Activated CD4-positive, CD25-positive, alpha-beta regulatory T cell treated with anti-CD3 and anti-CD28 coated beads, Interleukin-2, amount 50 U/mL, for 24 hours (primary cell): ENCODE measurements at places on chromosomes 13 and 19.

- ATAC-seq, result no peak
These were observed 157.1 kb upstream of the SPRY2 start for GRCh38 chr13:80497978-80498377.

DNA sequence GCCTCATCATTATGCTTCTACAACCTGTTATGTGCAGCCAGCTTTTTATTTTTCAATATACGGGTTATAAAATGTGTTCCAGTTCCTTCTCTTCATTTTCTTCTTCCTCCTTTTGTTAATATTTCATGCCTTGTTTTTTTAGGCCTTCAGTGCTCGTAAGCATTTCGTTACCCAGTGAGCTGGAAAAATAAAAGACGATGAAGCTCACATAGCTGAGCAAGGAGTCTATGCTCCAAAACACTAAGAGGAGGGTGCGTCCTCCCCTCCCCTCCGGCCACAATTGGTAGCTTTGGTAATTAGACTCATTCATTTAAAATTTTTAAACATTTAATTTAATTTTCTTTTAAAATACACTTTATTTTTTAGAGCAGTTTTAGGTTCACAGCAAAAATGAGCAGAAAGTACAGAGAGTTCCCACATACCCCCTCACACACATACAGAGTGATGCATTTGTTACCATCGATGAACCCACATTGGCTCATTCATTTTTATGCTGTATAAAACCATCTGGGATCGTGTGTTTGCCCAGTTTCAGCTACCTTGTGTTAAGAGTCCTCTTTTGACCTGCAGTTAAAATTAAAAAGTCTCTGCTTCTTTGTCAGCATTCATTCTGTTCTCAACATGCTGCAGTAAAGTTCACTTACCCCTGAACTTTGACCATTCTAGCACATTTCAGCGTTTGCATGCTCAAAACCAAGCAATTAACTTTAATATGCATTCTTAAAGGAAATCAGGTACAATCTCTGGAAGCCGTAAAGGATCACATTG lies 223.9 kb downstream of the LACC1 start:
- ATAC-seq, result no peak

GRCh38 chr13:24341439-24341838 lies 32.1 kb downstream of the C1QTNF9 start:
- ATAC-seq, result no peak

DNA sequence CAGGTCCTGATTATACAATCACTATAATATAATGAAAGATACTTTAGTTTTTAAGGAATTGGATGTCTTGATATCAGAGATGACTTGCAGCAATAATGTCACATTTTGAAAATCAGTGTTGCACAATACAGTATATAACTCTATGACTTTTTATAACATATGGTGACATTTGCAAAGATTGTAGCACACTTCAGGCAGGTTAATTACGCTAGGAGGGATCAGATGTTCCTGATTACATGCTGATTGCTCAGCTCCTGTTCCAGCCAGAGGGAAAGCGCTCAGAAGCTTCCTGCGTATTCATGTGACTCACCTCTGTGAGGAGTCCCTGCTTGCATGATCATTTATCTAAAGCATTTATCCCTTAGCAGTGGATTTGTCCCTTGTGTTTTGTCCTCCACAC lies 265.6 kb downstream of the GPC5 start:
- ATAC-seq, result no peak

- no peak for ATAC-seq
These were observed 19.9 kb upstream of the RFC3 start for GRCh38 chr13:33798023-33798422.

- no peak for ATAC-seq
These were observed 102.6 kb upstream of the RNF113B start for GRCh38 chr13:98279473-98280175.

DNA sequence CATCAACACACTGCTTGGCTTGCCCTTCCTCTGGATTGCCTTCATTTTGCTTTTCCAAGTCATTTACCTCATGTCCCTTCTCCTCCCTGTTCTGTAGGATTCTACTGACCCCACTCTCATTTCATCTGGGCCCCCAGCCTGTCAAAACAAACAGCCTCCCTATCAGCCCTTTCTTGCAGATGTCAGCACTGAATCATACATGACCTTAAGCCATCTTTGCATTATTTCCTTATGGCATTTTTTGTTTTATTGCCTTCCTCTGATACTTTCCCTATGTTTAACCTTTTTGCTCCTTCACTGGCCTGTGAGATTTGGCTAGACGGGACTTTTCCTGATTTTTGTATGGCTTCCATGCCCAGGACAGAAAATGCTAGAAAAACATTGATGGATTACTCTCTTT lies 8.7 kb downstream of the LRCH1 start:
- no peak for ATAC-seq

- ATAC-seq, result no peak
These were observed 1895.6 kb upstream of the PRR20A start for GRCh38 chr13:55245005-55245644.

DNA sequence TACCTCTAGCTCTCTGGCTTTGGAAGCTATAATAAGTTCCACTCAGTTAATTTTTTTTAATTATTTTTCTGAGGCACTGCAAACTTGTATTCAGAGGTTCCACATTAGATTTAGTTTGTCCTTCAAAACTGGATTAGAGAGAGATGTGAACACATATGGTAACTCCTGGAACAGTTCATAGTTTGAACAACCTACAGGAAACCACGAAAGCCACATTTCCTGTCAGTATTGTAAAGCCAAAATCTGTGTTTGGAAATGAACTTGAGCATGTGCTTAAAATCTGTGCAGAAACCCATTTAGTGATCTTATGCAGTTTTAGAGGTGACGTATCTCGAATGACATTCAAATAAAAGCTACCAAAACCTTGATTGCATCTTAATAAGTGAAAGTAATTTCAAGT lies 1952.0 kb downstream of the OLFM4 start:
- no peak for ATAC-seq

- ATAC-seq, result no peak
These were observed 339.1 kb upstream of the OBI1 start for GRCh38 chr13:78997902-78998629.

GRCh38 chr13:47990427-47990826 lies 10.6 kb downstream of the SUCLA2 start:
- no peak for ATAC-seq
